ENCODE measurements at places on chromosomes 2 and 18.

DNA sequence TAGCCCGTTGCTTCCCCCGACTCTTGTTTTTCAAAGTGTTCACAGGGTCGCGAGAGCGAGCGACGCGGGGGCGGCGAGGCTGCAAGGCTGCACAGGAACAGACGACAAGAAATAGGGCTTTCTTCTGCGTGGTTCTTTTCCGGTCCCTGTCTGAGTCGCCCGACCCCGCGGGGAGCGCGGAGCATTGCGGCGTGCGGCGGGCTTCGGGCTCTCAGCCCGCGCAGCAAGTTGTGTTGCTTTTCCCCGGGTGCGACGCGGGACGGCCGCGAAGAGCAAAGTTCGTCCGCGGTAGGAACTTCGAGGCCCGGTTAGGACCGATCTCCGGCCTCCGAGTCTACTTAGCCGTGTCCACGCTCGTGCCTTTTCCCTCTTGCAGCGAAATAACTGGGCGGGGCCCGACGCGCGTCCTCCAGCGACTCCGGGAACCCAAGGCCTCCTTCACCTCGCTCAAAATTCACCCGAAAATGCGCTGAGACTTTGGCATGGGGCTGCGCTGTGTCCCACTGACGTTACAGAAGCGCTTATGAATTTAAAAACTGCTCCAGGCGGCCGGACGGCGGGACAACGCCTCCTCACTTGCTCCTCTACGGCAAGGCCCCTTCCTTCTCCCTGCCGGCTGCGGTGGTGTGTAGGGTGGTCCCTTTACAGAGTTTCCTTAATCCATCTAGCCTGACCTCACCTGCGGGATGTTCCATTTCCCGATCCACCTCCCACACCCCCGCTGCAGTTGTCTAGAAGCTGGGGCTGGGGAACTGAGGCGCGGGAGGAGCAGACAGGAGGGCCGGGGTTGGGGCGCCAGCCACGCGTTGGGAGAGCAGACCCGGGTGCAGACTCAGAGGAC, 1.5 kb upstream of the BCL2L11 start:
- DNase-seq: peak; percentile 45

DNA sequence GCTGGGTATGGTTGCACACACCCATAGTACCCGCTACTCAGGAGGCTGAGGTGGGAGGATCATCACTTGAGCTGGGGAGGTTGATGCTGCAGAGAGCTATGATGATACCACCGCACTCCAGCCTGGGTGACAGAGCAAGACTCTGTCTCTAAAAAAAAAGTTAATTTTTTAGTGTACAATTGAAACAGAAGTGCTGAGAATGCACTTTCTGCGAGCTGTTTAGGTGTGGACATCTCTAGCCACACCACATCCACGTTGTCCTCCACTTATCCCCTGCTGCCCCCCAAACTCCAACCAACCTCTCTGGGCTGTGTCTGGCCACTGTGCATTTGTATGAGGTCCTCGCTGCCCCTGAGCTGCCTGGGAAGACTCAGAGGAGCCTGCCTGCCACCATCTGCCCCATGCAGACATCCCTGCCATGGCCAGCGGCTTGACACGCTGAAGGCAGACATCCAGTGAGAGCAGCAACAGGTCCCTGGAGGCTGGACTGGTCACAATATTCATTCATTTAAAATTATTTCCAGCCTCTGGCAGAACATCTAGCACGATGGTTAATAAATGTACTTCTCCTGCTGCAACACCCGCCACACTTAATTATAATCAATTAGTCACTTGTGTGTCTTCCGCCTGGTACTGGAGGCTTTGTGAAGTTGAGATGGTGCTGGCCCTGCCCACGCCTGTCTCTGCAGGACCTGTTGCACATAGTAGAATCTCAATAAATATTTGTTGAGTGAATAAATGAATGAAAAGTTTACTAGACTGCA, 3.7 kb upstream of the AFF3 start:
- DNase-seq: no peak

GRCh38 chr2:59567151-59567550, 986.3 kb downstream of the BCL11A start:
- no peak for DNase-seq

DNA sequence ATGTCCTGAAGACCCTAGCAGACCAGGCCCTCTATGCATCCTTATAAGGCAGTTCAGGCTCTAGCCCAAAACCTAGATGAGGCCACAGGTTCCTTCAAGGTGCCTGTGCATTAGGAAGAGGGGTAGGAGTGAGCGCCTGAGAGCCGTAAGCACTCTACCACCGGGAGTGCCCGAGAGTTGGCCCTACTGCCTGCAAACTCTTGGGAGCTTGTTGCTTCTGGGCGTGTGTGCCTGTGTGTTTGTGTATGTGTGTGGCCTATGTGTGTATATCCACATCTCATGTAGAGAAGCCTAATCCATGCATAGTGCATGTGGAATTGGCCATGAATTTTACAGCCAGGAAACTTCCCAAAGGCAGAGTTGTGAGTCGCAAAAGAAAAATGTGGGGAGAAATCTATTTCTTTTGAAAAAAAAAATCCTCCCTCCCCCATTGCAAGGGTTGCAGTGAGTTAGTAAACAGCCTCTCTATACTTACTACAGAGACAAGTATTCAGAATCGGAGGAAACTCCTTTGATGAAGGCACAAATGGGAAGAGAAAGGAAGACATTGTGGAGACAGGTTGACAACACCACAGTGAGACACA, 96.8 kb downstream of the ADD2 start:
- DNase-seq: no peak

GRCh38 chr2:159072795-159073194, 104.4 kb downstream of the TANC1 start:
- no peak for DNase-seq

GRCh38 chr18:6428851-6429395, 14.2 kb upstream of the L3MBTL4 start:
- no peak for DNase-seq

- no peak for DNase-seq
Observed at GRCh38 chr2:204529795-204530463, 15.3 kb upstream of the PARD3B start.

DNA sequence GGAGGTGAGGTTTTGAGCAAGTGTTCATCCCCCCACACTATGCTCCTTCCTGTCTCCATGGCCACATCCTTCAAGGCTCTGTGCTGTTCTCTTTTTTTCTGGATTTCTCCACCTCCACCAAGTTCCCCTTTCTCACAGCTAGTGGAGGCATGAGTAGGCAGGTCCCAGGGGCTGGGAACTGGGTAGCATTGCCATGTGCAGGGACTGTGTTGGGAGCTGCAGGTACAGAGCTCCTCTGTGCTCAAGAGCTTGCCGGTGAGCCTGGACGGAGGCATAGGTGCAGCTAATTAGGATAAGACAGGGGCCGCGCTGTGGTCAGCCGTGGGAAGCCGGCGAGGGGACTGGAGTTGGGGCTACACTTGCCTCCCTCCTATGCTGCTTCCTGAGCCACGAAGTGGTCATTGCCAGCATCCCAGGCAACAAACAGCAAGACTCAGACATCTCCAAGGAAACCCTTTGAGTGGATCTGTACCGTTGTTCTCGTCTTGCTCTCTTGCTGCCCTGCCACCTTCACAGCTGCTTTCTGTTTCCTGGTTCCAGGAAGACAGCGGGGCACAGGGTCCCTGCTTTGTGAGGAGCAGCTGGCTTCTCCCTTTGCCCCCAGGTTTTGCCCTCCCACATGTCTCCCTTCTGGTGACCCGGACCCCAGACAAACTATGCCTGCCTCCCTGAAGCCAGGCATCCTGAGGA, 36.9 kb downstream of the ATOH8 start:
- no peak for DNase-seq

- no peak for DNase-seq
Observed at GRCh38 chr18:47485221-47485797, 233.8 kb upstream of the SKOR2 start.

DNA sequence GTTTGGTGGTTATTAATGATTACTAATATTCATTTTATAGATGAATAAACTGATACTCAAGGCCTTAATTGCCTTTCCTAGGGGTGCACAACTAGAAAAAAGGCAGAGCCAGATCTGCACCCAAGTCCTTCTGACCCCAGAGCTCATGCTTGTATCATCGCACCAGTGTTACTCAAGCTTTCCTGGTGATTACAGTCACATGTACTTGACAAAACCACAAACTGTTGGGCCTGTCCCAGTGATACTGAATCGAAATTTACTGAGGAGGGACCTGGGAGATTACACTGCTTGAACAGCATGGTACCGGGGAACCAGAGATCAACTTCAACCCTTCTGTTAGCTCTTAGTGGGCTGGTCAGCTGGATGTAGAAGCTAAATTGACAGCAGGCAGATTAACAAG, 33.7 kb downstream of the FASTKD2 start:
- no peak for DNase-seq

DNA sequence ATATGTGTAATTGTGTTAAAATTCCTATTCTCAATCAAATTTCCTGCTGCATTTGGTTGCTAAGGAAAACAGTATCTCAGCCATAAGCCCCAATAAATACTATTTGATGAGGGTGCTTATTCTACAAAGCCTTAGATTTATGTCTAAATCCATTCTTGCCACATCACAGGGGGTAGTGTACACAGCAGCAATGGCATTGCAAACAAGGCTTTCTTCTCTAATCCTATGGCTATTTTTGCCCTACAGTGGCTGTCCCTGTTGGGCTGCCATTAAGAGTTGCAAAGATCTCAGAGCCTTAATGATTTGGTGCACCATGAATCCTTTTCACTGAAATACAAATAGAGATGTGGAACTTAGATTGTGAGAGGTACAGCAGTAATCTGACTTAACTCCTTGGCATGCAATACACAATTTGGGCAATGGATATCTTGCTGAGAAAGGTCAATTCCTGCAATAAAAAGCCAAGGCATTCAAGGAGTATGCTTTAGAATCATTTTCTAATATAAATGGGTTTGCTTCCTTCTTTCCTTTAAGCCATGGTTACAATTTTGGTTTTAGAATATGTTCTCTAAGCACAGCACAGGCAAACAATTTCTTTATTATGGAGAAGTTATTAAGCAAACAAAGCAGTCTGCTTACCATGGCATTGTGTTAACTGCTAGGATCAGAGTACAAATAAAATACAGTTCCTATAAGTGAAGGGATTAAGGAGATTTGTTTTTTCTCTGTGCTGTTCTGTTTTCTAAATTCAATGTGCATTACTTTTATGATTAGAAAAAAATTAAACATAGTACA, 69.8 kb upstream of the CD302 start:
- no peak for DNase-seq

- DNase-seq: no peak
Observed at GRCh38 chr2:79100285-79100684, 12.5 kb upstream of the REG1B start.

- no peak for DNase-seq
Observed at GRCh38 chr2:191692502-191693115, 14.7 kb downstream of the NABP1 start.

DNA sequence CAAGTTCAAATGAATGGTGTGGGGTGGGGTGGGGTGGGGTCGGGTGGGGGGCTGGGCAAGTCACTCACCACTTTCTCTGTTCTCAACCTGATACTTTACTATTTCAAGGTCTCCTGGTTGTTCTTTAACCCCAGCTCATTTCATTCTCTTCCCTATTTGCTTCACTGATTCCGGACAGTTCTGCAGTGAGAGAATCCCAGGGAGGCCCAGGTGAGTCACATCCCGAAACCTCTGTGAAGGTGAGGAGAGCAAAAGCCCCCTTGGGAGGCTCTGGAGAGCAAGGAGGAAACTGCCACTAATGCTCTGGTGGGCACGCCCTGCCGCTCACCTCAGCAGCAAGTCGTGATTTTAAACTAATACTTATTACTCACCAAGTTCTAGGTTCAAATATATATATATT, 8.9 kb downstream of the EDAR start:
- no peak for DNase-seq
